ENCODE measurements at places on chromosomes 7 and 10. TPM values are rescaled to one million over a fixed set of nuclear protein-coding genes. Genes with fewer than 3 reads are reported as not detected.

PTPRN2 gene
- total RNA-seq = 3.1 TPM

DNA sequence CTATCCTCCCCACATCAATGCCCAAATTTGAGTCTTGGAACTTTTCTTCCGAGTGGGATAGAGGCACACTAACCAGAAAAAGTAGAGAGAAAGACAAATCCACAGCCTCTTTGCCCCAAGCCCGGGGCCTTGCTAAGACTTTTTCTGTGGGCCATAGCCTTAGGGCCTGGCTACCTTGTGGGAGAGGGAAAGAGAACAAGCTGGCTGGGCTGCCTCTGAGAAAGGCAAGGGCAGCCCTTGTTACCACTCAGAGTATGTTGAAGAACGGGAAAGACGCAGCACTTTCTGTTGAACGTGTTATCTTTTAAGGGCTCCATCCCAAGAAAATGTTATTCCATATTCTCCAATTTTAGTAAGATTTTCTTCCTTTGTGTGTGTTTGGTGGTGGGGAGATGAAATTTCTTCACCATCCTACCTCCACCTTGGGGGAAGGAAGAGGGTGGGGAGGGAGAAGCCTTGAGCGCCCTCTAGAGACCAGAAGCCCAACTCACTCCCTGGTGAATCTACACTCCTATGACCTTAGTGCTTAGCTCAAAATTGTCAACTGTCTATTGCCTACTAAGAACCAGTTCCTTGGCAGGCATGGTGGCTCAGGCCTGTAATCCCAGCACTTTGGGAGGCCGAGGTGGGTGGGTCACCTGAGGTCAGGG is 3.9 kb upstream of the NRF1 start:
- DNase-seq = no peak

DNA sequence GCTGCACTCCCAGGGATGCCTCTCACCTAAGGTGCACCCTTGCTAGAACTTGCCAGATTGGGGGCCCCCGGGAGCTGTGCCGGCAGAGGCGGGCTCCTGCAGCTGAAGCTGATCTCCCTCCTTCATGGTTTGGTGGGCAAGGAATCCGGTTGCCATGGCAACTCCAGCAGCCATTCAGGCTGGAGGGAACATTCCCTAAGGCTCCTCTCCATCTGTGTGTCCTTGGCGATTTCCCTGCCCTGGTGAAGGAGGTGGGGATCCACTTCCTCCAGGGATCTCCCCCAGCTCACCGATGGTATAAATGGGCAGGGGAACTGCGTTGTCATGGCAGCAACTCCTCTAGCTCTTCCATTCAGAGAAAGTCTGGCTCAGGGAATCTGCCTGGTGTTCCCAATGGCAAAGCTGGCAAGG is 49.6 kb upstream of the GPR158 start:
- DNase-seq = no peak

- no peak for DNase-seq
Observed at GRCh38 chr10:132562177-132562915, 24.8 kb downstream of the INPP5A start.

GRCh38 chr7:20220921-20221547 is 3.9 kb upstream of the MACC1 start:
- no peak for DNase-seq

DNA sequence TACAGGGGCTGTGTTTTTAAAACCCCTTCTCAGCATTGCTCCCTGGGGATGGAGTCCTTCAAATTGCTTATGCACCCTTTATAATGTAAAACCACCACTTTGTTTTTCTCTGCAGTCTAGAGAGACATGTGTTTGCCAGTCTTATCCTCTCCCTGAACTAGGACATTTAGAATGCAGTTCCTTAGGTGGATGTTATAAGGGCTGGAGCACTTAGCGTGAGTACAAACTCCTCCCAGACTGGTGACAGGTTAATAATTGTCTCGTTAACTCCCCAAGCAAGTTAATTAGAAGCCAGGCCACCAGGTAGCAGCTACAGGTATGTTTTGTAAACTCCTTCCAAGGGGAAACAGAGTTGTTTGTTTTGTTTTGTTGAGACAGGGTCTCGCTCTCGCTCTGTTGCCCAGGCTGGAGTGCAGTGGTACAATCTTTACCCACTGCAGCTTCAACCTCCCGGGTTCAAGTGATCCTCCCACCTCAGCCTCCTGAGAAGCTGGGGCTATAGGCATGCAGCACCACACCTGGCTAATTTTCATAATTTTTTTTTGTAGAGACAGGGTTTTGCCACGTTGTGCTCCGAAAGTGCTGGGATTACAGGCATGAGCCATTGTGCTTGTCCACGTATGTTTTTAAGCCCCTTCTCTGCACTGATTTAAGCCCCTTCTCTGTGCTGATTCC is 100.2 kb downstream of the FAM107B start:
- no peak for DNase-seq

Data from tongue (tissue), 3 donors.